ENCODE measurements at places on chromosomes 1 and 21. TPM values are rescaled to one million over a fixed set of nuclear protein-coding genes. Genes with fewer than 3 reads are reported as not detected.
A peak's percentile ranks its signal among the peaks of the same experiment; 100 is the strongest.

DNA sequence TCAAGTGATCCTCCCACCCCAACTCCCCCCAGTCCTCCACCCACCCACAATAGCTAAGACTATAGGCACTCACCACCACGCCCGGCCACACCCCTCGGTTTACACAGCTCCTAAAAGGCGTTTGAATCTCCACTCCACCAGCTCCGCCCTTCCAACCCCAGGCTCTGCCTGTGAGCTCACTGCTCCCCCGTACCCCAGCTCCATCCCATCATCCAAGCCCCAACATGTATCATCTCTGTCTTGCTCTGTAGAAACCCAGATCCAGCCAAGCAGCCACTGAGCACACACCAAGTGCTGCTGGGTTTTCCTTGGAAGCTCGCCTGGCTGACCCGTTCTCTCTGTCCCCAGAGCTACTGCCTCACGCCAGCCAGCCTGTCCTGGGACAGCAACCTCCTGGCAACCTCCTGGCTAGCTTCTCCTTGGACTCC, 12.0 kb upstream of the S100A2 start:
- H3K27me3 ChIP-seq = no peaks in the 10 kb centered on the region
- H3K4me3 ChIP-seq = no peak overlapping the region
- peaks cover 14% of the 10 kb centered on the region for H3K4me1 ChIP-seq
- no peak for DNase-seq
- H3K27ac ChIP-seq = no peak overlapping the region

DNA sequence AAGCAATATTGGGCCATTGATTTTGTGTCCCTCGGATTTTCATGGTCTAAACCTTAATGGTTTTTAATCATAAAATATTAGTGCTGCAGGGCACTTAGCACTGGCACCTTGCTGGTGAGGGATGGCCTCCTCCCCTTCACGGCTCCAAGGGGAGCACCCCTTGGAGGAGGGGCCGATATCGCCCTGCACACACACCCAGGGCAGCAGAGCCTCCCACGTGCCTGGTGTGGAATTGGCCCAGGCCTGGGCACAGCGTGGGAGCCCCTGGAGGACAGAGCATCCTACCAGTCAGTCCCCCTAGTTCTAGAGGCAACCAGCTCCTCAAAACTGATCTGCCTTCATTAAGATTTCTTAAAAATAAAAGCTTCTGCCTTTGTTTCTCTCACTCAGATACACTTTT, 90.7 kb upstream of the CSF3R start:
- no peaks in the 10 kb centered on the region for H3K4me1 ChIP-seq
- DNase-seq = no peak
- no peaks in the 10 kb centered on the region for H3K36me3 ChIP-seq
- no peak overlapping the region for H3K27ac ChIP-seq
- H3K4me3 ChIP-seq = no peak overlapping the region

DNA sequence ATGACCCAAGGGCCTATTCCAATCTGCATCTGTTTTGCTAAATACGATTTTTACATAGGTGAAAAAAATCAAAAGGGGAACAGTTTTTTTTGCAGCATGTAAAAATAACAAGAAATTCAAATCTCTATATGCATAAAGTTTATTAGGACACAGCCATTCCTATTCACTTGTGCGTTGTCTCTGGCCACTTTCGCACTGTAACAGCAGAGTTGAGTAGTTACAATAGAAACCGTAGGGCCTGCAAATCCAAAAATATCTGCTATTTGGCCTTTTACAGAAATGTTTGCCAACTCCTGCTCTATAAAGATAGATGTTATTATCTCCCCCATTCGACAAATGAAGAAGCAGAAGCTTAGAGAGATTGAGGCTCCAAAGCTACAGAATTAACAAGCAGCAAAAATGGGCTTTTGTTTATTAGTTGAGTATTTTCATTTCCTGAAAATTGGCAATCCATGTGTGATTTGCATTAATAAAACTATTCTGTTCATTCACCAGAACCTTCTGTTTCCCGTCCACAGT, 5.5 kb downstream of the DYNLT5 start:
- H3K4me1 ChIP-seq = no peaks in the 10 kb centered on the region
- no peak overlapping the region for H3K4me3 ChIP-seq
- H3K27ac ChIP-seq = no peak overlapping the region
- no peak for DNase-seq

DNA sequence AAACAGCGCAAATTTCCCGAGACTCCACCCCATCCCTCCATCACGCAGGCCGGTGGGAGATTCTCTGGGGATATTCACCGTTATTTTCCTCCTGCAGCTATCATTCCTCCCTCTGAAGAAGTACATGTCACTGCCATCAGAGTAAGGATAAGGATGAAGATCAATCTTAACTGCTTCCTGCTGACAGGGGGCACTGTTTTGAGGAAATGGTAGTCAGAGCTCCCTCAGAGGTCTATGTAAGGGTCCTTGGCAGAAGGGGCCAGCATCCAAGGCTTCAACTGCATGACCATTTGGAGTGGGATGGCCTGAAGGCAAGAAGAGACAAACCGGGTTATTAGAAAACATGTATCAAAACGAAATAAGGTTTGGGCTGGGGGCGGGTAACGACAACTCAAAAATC, 111.5 kb downstream of the KCNK1 start:
- DNase-seq = no peak
- H3K27ac ChIP-seq = no peak overlapping the region

- peaks cover 37% of the 10 kb centered on the region for H3K36me3 ChIP-seq
- DNase-seq = peak; percentile 37
- no peaks in the 10 kb centered on the region for H3K4me1 ChIP-seq
- H3K27me3 ChIP-seq = no peaks in the 10 kb centered on the region
- H3K4me3 ChIP-seq = no peak overlapping the region
- H3K27ac ChIP-seq = no peak overlapping the region
These were observed 16.7 kb downstream of the TIPRL start for GRCh38 chr1:168195199-168196135.

DNA sequence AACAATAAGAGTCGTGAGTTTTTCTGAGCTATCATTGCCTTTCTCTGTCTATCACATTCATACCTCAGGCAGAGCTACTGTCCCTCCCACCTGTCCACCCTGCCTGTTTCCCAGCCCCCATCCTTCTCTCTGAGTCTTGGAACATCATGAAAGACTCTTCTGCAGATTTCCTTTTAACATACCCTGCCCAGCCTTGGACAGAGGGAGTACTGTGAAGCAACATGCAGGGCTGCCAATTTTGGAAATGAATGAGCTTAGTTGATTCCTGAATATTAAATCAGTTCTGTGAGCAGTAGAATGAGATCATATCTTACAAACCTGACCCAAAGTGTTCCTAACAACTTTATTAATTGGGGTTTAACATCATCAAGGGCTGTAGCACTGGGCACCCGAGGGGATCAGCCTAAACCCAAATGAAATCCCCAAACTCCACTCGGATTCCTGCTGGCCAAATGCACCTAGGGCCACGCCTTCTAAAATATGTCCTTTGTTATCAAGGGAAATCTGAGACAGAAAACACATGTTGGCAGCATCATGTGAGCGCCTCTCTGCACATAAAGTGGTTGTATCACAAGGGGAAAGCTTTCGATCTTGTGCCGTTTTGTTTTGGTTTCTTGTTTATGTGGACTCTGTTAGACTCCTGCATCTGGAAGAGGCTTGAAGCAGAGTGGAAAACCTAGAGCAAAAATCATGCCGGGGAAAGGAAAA, 357.6 kb downstream of the KIF26B start:
- no peak overlapping the region for H3K27ac ChIP-seq
- H3K36me3 ChIP-seq = no peaks in the 10 kb centered on the region
- H3K4me1 ChIP-seq = no peaks in the 10 kb centered on the region
- no peak for DNase-seq

DNA sequence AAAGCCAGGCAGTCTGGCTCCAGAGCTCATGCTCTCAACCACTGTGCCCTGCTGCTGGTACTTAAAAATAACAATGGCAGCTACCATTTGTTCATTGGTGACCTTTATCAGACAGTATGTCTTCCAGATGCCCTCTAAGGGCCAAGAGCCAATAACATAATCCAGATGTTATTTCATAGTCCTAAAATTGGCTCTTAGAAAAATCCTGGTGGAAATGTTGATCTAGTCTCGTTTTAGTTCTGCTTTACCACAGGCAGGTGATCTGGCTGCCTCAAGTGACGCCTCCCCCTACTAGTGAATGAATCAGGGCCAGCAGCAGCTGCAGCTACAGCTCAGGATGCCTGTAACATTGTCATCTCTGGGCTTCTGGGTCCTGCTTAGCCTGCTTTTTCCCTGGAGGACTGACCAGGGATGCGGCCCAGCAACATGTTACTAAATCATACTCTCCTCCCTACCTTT, 12.6 kb upstream of the HMGN2 start:
- H3K27me3 ChIP-seq = no peaks in the 10 kb centered on the region
- H3K27ac ChIP-seq = no peak overlapping the region
- H3K4me3 ChIP-seq = no peak overlapping the region
- DNase-seq = no peak
- H3K36me3 ChIP-seq = no peaks in the 10 kb centered on the region

DNA sequence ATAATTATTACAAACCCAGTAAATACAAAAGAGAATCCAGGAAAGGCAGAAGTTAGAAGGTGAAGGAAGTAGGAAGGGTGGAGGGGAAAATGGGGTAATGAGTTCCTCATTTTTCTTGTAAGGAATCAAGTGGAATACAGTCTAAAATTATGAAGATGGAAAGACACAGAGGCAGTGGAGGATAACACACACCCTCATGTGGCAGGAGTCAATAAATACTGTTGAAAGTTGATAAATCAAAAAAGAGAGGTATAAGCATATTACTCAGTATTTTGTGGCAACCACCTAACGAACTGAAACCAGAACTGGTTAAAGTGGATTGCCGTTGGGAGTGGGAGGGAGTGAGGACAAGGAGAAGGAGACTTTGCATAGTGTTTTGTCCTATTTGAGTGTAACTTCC, 78.6 kb upstream of the SLC44A3 start:
- no peak overlapping the region for H3K4me3 ChIP-seq
- peaks cover 25% of the 10 kb centered on the region for H3K4me1 ChIP-seq
- H3K27ac ChIP-seq = no peak overlapping the region
- no peak for DNase-seq
- no peaks in the 10 kb centered on the region for H3K27me3 ChIP-seq

DNA sequence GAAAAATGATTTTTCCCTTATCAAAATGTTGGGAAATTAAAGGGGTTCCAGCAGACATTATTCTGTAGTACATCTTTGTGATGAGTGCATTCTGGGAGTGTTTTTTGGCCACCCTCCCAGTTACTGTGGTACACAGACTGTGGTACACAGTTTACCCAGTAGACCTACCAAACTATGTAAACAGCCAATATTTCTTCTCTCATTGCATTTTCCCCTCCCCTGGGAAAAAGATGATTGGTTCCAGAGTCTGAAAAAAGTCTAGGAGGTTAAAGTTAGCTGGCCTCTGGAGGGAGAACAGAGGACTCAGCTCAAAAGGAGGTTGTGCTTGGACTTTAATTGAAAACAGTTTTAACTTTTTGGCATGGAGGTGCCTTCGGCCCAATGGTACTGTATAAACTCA, 42.5 kb downstream of the PGM1 start:
- H3K36me3 ChIP-seq = 0 out of 2 replicates have a peak, but pooled peaks cover 26% of the 10 kb centered on the region
- DNase-seq = no peak
- no peak overlapping the region for H3K27ac ChIP-seq
- no peaks in the 10 kb centered on the region for H3K27me3 ChIP-seq
- H3K4me1 ChIP-seq = no peaks in the 10 kb centered on the region

GRCh38 chr1:170791941-170792340, 128.0 kb downstream of the PRRX1 start:
- no peaks in the 10 kb centered on the region for H3K36me3 ChIP-seq
- H3K4me1 ChIP-seq = no peaks in the 10 kb centered on the region
- DNase-seq = no peak

GRCh38 chr21:46130831-46131587, 24.4 kb downstream of the FTCD start:
- DNase-seq = no peak
- H3K36me3 ChIP-seq = no peaks in the 10 kb centered on the region
- no peaks in the 10 kb centered on the region for H3K4me1 ChIP-seq

Gene OR2T11
- total RNA-seq = not detected

Gene FCRL6
- total RNA-seq = not detected

Gene RUNX3
- not detected for total RNA-seq

All from PC-9 (cell line).